ENCODE measurements at places on chromosomes 13 and 19.

DNA sequence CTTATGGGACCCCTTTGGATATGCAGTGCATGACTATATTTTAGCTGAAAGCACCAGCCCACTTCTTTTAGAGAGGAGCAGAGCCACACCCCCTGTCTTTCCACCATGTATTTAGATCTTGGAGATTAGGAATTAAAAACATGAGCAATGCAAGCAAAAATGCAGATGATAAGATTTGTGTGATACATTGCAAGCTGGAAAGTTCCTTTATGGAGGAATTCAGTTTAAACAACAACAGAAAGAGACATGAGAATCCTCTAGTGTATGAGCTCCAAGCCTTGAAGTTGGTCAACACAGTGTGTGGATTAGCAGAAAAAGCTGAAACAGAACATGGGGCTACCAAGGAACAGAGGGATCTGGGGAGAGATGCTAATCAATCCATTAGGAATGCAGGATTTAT, 529.8 kb upstream of the NBEA start:
- no peak for DNase-seq

GRCh38 chr13:42706286-42706685, 75.1 kb upstream of the FAM216B start:
- no peak for DNase-seq

DNA sequence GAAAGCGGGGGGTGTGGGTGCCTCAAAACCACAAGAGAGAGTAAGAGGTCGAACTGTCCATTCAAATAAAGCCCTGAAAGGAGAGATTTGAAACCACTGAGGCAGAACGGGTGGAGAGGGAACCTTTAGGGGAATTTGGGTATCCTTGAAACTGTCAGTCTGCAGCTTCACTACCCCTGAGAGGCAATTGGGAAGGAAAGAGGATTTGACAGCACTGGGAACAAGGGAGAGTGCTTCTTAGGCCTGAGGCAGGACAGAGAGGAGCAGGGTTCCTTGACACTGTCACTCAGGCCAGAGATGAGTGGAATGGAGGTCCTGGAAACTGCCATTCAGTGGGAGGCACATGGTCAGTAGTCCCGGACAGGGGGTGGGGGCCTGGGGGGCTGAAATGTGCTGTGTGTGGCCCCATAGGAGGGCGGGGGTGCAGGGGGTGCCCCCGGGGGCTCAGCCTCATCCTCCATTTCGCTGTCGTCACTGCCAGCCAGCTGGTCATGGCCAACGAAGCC, 5.0 kb downstream of the GFY start:
- no peak for DNase-seq

DNA sequence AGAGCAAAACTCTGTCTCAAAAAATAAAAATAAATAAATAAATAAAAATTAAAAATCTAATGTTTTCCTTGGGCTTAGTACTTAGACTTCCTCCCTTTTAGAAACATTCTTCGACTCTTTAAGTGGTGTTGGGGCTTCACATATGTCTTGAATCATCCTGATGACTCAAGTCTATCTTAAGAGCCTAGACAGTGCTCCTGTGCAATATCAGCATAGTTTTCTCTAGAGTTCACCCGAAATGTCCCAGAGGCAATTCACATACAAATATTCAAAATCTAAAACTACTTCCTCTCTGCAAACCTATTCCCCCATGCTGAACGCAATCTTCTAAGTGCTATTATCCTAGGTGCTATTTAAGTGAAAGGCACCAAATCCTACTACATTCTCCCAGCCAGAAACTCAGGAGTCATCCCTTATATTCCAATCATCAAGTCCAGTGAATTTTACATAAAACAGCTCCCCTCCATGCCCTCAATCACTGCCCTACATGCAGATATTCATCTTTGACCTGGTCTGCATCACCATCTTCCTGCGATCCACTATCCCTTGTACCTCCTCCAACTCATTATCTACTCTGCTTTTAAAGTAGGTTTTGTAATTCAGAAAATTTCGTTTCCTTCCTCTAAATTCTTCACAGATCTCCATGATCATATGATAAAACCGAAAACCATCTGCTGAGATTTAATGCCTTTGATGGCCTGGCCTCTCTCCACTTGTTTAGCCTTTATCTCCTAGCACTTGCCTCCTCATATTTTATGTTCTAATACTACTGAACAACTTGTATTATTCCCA, 102.7 kb downstream of the ELF1 start:
- no peak for DNase-seq

- no peak for DNase-seq
Measured at GRCh38 chr13:23707674-23708073, 137.5 kb downstream of the TNFRSF19 start.

All from stimulated activated CD8-positive, alpha-beta memory T cell treated with anti-CD3 and anti-CD28 coated beads, Interleukin-15, amount 100 ng/mL, for 48 hours (primary cell).